ENCODE measurements at places on chromosomes 6 and 20.

GRCh38 chr20:8094850-8095249 is 37.2 kb upstream of the PLCB1 start:
- DNase-seq: no peak

GRCh38 chr6:134356405-134356804 is 38.5 kb upstream of the SGK1 start:
- DNase-seq: no peak

DNA sequence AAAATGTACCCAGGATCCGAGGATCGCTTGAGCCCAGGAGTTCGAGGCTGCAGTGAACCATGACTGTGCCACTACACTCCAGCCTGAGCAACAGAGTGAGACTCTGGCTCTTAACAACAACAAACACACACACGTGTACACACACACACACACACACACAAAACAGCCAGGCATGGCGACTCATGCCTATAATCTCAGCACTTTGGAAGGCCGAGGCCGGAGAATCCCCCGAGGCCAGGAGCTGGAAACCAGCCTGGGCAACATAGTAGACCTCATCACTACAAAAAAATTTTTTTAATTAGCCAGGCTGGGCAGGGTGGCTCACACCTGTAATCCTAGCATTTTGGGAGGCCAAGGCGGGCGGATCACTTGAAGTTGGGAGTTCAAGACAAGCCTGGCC is 23.3 kb upstream of the ARFGEF2 start:
- no peak for DNase-seq

GRCh38 chr6:119138906-119139541 is 60.6 kb upstream of the FAM184A start:
- DNase-seq: no peak

DNA sequence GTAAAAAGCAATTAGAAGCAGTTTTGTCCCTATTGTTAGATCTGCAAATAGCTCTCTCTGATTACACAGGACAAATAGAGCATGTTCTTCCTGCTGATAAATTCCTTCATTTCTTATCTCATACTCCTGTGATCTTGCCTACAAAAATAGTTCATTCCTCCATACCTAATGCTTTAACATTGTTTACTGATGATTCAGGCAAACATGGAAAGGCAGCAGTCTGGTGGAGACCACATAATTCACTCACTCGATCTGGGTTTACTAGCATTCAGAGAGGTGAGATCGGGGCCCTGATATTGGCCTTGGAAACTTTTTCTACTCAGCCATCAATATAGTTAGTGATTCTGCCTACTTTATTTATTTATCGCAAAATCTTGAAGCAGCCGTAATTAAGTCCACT is 20.2 kb downstream of the HLA-DPA1 start:
- DNase-seq: no peak

- DNase-seq: no peak
These were observed 48.9 kb downstream of the ZFAND3 start for GRCh38 chr6:37868447-37868825.

- no peak for DNase-seq
These were observed at the start of gene PRR18 for GRCh38 chr6:166308033-166308768. TSS of gene PRR18 (minus strand) at chr6:166308392. CDS start at chr6:166308142, 250 bp downstream.

DNA sequence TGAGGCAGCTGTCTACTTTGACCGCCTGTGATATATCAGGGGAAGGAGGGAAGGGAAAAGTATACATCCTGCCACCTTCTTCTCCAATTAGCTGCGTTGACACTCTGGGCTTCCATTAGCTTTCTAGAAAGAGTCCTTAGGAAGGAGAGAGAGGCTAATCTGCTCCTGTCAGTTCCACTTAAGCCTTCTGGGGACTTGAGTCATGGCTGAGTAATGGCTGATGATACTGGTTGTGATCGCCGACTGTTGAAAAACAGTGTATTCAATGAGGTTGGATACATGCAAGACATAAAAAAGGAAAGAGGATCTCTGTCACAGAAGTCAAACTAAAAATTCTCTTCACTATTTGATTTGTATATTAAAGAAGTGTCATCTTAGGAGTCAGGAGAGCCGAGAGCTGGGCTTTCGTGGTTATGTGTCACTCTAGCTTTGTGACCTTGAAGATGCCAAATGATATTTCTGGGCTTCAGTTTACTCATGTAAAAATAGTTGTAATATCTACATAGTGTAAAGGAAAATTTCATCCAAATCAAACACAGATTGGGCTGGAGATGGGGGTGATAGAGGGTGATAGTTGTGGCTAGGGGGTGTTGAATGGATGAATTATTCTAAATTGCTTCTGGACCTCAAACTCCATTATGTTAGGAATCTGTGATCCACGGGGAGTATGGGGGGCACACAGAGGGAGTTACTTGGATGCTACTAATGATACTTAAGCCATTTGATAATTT is 189.0 kb downstream of the UST start:
- no peak for DNase-seq

DNA sequence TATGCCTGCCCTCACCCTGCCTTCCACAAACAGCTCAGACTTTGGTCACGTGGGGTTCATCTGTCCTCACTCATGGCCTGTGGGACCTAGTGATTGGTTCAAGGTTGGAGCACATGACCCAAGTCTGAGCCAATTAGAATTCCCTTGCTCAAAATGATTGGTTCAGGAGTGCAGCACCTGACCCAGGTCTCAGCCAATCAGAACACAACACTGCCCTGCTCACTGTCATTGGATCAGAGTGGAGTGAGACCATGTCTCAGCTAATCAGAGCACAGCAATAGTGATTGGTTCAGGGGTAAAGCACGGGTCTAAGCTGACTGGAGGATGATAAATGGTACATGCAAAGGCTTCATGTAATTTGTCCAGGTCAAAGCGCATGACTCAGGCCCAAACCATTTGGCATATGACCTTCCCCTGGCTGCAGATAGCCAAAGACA is 102.2 kb downstream of the PREX1 start:
- DNase-seq: no peak

DNA sequence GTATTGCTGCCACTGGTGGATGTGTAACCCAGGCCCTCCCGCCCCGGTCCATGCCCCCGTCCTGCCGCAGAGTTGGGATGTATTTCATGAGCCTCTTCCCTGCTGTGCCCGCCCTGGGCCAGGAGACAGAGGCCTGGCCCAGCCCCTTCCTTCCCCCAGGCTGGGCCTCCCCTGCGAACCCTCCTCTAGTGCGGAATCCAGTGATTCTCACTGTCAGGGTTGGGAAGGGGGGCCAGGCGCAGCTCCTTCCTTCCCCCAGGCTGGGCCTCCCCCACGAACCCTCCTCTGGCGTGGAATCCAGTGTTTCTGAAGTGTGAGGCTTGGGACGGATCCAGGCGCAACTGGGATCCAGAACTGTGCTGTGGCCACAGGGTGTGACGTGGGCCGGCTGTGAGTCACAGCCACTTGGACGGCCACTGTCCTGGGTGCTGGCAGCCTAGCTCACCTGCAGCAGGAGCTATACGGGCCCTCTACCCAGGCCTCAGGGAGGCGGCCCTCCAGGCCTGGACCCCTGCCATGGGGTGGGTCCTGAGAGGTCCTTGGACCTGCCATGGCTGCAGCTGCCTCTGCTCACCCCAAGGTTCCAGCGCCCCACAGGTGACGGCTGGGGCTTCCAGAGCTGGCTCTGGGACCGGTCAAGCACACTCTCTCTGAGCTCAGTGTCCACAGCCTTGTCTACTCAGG is 28.3 kb downstream of the COL20A1 start:
- no peak for DNase-seq

DNA sequence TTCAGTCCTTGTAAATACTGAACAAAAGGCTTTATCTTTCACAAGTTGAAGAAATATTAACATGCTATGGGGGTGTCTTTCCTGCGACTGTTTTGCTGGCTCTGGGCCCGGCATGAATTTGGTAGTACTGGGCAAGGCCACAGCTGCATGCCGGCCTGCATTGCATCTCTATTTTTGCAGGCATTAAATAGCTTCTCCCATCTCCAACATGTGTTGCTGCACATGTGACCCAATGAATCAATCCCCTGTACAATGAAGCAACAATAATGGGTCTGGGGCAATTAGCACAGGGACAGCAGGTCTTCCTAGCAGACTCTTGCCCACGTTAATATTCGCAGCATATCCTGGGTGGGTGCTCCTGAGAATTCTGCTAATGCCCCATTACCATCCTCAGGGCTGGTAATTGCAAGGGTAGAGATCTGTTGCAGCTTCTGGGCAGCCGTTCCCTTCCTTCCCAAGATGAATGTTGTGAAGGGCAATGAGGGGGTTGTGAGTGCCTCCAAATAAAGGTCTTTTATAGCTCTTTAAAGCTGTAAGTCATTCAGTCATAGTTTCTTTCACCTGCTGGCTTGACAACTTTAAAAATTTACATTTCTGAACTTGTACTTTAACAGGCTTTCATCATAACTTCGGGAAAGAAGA is 24.3 kb upstream of the CDYL start:
- DNase-seq: no peak

GRCh38 chr6:45983062-45983461 is 32.6 kb downstream of the CLIC5 start:
- DNase-seq: no peak

- no peak for DNase-seq
These were observed 25.2 kb upstream of the GTSF1L start for GRCh38 chr20:43752051-43752360.

DNA sequence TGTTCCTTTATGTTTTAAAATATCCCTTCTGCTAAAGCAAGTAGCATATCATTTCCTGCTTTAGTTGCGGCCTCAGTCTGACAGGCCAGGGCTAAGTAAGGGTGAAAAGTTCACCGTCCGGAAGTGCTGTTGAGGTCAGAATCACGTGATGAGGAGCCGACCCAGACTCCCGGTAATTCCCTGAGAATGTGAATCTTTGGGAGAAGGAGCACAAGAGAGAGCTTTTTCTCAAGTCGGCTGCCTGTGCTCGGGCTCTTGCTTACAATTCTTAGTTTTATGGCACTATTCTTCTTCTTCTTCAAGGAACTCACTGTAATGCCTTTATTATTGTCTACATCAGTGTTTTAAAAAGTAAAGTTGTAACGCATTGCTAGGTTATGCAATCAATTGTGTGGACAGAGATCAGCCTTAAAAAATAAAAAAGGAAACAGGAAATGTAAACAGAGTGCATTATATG is 309.3 kb downstream of the PRL start:
- DNase-seq: no peak

Measured in activated CD4-positive, alpha-beta T cell treated with anti-CD3 and anti-CD28 coated beads, Interleukin-2, amount 50 U/mL, for 4 hours (primary cell).